Putamen (tissue), 1 donor: ENCODE measurements at places on chromosomes 3 and 15.

DNA sequence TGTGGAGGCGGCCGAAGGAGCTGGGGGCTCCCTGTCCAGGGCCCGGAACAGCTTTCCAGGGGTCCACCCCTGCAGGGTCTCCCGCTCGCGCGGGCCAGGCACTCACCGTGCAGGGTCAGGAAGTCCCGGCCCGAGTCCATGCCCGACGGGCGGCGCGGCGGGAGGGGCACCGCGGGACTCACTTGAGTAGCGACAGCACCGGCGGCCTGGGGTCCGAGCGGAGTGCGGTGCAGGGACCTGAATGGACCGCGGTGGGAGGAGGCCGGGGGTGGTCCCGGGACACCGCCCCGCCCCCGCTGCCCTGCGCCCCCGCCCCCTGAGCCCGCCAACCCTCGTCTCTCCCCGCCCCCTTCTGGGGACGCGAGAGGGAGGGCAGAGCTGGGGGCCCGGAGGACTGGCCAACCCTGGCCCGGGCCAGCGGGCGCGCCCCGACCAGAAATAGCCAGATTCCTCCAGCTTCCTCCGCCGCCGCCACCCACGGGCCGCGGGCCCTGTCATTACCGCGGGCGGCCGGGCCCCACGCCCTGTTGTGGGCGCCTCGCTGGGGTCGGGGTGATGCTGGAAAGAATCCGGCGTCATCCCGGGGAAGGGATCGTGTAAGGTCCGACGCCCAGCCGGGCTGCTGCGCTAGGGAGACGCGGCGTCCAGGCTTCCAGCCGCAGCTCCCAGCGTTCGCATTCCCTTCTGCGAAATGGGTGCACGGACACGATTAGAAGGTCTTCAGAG is at the start of gene PLCD1:
TSS of gene PLCD1 (minus strand) at position 243 of the 726 bp plus-strand sequence. CDS start at position 140, 103 bp downstream.
- DNase-seq, result no peak

- no peak for DNase-seq
These were observed 15.5 kb upstream of the BCHE start for GRCh38 chr3:165852711-165853110.

- DNase-seq, result no peak
These were observed 420.2 kb upstream of the CCDC54 start for GRCh38 chr3:106957029-106957428.

DNA sequence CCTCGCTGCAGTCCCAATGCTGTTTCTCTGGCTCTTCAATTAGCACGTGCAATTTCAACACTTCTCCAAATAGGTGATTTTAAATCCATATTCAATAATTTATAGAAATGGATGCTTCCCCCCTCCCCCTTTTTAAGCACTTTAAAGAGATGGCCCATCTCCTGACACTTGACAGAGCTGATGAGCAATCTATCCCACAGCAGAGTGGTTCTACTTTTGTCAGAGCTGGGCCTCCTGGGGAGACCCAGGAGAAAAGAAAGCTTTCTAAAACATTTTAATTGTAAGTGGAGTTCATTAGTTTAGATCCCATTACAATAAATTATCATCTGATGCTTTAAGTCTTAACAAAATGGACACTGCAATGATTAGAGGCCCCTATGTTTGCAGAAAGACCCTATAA is 127.7 kb downstream of the SHQ1 start:
- no peak for DNase-seq

DNA sequence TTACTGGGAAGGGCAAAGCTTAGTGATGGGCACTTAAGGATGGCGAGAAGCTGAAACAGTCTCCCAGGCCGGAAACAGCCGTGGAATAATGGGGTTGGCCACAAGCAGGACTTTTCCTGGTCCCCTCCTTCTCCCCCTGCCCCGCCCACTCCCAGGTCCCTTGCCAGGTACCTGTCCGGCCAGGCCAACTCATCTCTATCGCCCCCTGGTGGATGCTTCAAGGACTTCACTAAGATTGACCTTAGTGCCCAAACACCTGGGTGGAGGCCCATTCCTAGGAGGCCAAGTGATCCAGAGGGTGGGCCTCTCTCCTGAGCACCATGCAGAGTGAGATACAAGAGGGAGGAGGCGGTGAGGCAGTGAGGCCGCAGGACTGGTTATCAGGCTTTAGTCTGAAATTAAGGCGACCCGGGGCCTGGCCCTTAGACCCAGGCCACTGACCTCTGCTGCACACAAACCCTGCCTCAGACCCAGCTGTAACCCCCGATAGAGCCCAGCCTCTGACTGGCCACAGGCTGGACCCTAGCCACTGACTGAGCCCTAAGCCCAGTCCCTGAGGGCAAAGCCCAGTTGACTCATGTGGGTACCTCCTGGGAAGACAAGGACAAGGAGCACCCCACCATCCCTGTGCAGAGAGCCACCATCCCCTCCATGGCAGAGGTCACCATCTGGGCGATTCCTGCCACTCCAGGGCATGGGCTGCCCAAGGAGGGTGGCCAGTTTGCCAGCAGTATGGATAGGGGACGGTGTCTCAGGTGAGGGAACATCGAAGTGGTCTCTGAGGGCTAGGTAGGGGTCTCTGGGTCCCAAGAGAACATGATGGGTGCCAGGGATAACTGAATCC is 37.6 kb downstream of the VIPR1 start:
- no peak for DNase-seq

DNA sequence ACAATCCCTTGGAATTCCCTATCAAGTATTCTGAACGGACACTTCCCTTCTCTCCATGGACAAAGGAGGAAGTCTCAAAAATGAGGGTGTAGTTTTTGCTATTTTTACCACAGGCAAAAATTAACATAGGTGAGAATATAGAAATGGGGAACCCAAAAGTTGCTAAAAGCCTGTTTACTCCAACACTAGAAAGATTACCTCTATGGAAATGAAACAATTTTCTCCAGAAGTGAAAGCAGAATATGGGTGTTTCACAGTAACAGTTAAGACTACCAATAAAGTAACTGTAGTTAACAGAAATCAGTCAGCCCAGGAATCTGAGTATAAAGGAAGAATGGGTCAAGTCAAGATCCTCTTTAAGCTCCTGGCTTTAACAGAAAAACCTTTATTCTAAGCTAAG is 9.3 kb downstream of the TRA2B start:
- no peak for DNase-seq

DNA sequence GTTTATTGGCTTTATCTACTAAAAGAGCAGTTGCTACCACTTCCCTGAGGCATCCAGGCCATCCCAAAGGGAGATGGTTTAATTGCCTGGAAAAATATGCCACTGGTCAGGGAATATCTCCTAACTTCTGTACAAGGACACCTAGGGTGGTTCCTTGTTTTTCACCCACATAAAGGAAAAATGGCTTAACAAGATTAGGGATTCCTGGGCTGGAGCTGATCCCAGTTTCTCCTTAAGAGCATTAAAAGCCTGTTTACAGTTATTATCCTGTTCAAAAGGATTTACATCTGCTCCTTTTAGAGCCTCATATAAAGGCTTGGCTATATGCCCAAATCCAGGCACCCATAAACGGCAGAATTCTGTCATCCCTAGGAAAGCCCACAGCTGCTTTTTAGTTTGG is 70.2 kb upstream of the WNT7A start:
- no peak for DNase-seq

GRCh38 chr15:80183886-80184285 is 31.1 kb downstream of the FAH start:
- no peak for DNase-seq

DNA sequence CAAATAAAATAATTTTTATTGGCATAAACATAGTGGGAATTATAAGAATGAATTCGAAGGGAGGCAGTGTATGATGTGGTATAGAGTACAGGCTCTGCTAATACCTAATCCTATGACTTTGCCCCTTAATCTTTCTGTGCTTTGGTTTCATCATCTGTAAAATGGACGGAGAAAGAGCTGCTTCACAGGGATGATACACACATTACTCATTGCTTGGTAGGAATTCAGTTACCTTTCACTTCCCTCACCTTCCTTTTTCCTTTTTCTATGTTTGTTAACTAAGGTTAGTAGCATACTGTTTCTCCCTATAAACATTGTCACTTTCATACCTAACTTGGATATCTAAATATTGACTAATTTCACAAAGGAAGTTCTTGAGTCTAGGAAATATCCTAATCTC is 36.2 kb downstream of the LEKR1 start:
- DNase-seq, result no peak

DNA sequence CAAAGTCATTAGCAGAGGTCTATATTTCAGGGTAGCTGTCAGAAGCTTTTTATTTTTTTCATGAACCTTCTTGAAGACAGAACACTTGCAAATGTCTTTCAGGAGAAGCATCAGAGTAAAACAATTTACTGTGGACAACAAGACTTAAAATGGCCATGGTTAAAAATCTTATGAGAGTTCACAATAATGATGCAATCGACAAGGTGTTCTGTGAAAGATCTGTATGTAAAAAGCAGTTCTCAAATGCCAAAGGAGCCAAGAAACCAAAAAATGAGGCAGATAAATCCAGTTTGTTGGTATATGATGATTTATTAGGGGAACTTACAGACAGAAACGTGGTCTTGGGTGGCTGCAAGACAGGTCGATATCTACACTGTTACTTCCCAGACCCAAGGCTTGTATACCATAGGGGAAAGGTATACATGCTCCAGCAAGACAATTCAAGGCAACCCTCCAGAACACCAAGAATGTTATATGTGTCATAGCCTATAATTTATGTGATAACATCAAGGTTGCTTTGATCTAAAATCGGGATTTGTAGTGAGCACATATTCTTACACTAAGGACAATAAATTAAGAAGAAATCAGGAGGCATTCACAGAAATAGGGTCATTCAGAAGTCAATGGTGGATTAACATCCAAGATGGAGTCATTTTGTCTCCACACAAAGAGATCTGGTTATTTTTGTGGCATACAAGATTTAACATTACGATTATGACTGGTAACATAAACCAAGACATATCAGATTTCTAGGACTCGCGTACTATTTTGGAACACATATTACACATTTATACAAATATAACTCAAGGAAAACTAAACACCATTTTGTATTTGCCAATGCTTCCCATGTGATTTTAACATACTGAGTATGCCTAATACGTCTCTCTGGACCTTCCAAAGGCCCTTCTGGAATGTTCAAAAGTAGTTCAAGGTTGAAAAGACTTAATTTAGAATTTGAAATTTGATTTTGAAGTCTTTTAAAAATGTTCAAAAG is 316.4 kb downstream of the THSD4 start:
- DNase-seq, result no peak

DNA sequence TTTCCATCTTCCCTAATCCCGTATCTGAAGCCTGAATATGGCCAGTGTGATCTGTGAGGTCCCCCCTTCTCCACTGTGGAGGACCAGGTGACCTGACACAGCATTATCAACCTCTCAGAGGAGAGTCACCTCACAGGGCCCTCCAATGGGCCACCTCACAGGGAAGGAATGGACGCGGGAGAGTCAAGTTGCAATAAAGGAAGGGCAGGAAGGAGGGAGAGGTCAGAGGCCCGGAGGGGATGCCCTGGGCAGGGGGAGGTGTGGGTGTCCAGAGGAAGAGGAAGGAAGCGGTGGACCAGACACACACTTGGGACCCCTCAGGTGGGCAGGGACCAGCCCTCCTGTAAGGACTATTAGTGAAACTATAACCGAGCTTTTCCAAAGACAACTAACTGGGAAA is 14.6 kb upstream of the LRRC15 start:
- DNase-seq, result no peak

DNA sequence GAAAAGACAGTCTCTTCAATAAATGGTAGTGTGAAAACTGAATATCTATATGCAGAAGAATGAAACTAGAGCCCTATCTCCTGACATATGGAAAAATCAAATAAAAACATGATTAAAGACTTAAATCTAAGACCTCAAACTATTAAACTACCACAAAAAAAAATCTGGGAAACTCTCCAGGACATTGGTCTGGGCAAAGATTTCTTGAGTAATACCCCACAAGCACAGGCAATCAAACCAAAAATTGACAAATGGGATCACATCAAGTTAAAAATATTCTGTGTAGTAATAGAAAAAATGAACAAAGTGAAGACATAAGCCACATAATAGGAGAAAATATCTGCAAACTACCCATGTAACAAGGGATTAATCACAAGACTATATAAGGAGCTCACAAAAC is 286.4 kb downstream of the TBC1D5 start:
- no peak for DNase-seq

DNA sequence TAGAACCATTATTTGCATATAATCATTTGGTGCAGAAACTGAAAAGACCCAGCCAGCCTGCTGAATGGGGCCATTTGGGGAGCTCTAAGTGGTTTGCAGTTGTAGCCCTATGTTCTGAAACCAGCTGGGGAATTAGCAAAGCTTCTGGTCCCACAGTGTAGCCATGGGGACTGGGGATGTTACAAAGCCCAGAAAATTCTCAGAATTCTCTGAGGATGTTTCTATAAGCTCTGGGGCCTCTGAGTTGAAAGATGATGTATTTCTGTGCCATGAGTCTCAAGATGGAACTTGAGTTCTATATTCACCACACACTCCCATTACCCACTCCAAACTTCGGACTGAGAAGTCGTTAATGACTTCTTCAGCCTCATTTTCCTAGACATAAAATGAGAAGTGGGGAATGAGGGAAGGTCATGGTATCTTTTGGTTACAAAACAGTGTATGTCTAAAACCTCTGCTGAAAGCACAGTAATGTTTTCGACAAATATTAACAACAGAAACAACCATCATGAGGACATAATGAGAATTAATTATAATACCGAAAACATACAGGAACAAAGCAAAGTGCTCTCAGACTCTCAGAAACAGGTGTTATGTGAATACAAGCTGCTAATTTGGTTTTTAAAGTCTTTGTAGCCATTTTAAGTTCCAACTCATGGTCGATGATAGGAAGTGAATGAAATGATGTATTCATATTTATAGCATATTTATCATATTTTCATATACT is 89.4 kb downstream of the RFTN1 start:
- DNase-seq, result no peak

DNA sequence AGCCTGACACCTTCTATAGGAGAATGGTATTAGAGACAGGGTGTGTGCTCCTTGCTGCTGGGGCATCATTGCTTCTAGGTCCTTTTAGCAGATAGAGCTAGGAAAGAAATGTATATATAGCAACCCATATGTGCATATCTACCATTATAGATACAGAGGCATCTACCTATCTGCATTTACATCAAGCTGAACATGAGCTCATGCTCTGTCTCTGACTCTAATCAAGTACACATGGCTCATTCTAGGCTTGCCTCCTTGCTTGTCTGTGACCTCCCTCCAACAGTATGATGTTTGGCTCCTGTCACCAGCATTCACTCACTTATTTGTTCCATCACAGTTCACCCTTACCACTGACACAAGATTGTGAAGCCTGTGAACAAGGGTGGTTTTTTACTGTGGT is 133.4 kb downstream of the EEFSEC start:
- no peak for DNase-seq

GRCh38 chr3:170096342-170096741 is 58.5 kb downstream of the GPR160 start:
- DNase-seq, result no peak

- no peak for DNase-seq
These were observed 410.8 kb upstream of the RASGRP1 start for GRCh38 chr15:38975282-38975990.
